Stimulated activated CD8-positive, alpha-beta memory T cell treated with anti-CD3 and anti-CD28 coated beads, Interleukin-12 subunit alpha, Interleukin-12 subunit beta, amount 100 ng/mL, for 4 hours (primary cell): ENCODE measurements at places on chromosomes 13 and 19.
A peak's percentile ranks its signal among the peaks of the same experiment; 100 is the strongest.

- DNase-seq = no peak
These were observed 274.6 kb downstream of the ITGBL1 start for GRCh38 chr13:101727118-101727517.

DNA sequence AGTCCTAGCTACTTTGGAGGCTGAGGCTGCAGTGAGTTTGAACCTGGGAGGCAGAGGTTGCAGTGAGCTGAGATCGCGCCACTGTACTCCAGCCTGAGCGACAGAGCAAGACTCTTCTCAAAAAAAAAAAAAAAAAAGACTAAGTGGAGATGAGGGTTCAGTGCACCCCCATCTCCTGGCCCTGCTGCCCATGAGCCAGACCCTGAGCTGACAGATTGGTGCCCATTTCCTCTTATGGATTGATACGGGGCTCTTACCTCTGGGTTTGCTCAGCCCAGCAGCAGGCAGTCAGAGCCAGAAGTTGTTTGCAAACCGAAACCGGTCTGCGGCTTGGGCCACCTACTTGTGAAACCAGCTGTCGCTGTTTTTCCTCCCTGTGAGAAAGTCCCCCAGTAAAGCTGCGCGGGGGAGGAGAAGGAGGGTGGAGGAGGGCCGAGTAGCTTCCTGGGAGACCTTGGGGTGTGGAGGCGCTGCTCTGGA lies 36.9 kb downstream of the ARRDC2 start:
- DNase-seq = peak; percentile 75

DNA sequence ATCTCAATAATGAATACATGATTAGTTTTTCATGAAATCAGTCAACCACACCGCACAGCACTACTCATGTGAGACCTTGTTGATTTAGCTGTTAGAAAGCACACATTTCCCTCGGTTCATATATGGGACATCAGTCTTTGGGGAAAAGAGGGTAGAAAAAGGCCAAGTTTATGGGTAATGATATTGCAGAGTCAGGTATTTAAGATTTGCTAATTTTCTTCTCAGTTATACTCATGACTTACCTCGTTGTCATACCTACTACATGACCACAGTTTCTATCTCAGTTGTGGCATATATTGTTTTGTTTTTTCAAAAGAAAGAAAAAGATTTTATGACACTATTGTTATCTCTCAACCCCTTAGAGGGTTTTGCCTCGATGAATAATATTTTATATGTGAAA lies 165.6 kb downstream of the POU4F1 start:
- DNase-seq = no peak

DNA sequence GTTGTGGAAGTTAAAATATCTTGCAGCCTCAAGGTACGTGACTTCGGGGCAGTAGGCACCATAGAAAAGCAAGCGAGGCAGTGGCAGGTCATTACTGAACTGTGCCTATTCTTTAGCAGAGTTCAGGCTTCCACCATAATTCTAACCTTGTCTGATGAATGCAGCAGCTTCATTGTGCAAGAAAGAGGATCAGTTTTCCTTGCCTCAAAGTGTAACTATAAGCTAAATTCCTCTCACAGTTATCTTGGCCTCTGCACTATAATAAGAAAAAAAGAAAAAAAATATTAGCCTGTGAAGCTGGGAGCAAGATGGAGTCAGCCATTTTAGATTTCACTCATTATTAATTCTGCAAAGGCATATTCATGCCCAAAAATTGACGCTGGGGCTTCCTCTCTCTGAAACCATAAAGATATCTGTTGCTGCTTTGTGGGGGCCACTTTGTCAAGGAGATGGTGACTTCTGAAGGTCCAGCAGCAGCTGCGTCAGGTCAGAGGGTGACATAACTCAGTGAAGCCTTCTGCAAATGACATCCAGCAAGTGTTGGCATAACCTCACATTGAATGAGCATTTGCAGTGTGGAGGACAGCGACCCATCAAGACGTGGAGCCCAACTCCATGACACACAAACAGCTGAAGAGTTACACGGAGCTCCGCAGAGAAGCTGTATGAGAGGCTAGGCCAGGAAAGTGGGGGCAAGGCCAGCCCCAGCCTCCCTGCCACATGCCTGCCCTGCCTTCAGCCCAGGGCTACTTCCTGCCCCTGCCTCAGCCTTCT lies 23.1 kb upstream of the SACS start:
- no peak for DNase-seq

GRCh38 chr19:18049385-18049784 lies 37.3 kb downstream of the IL12RB1 start:
- DNase-seq = no peak

DNA sequence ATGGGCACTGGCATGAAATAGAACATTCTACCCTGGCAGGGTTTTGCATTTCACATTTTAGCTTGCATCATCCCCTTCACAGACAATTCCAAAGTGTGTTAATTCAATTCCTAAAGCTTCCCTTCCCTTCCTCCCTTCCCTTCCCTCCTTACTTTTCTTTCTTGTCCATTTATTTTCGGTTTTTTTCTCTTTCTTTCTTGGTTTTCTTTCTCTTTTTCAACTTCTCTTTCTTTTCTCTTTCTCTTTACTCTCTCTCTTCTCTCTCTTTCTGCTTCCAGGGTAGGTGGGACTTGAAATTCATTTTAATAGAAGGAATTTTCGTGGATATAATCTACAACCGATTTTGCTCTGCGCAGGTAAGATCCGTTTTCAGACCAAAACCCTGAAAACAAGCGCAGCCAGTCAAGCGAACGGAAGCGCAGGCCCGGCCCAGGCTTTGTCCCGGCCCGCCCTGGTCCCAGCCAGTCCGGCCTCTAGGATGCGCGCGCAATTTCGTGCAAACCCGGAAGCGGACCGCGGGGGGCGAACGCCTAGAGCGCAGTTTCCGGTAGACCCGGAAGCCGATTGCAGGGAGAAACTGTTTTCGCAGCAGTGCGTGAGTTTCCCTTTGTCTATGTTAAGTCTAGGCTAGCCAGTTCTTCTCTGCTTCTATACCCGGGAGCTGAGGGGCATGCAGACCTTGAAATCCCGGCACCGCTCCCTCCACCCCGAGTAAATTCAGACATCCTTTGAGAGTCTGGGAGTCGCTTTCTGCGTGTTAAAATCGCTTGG lies at the start of gene ZNF528:
Gene ZNF528 (plus strand): TSS at position 540 of the 771 bp plus-strand sequence. CDS start 4,165 bp downstream, outside the sequence.
- peak; percentile 89 for DNase-seq

DNA sequence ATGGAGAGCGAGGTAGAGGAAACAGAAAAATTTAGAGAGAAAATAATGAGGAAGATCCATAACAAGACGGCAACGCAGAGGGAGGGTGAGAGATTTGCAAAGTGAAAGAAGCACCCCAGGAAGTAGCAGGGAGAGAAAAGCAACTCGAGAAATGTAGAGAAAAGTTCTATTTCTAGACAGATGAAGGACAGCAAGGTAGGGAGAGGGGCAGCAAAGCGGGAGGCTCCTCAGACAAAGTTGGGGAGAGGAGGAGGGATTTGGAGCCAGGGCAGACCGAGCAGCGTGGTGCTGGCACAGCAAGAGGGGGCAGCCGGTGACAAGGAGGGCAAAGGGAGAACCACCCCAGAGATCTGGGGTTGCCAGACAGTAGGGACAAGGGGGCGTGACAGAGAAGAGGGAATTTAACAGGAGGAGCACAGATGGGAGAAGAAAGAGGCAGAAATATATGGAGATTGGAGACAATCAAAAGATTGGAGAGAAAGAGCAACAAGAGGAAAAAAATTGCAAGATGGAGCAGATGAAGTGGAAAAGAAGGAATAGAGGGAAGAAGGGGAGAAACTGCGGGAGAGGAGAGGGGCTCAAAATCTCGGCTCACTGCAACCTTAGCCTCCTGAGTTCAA lies 989 bp downstream of the ZNF766 start:
- no peak for DNase-seq
